ENCODE measurements at places on chromosomes 6 and 20.

DNA sequence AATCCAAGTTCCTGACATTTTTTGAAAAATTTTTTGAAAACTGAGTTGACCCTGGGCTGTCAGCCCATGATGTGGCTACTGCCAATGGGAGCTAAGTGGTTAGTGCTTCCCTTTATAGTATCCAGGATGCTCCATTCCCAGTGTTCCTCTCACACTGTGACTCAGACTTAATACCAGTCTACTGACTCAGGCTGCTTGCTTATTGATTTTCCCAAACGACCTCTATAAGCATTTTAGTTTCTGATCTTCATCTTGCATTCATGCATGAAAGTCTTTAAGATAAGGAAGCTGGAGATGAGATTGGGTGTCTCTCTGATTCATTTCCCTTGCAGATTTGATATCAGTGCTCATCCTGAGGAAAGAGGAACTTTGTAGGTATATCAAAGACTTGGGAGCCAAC is 560.0 kb downstream of the TBC1D32 start:
- DNase-seq = no peak

DNA sequence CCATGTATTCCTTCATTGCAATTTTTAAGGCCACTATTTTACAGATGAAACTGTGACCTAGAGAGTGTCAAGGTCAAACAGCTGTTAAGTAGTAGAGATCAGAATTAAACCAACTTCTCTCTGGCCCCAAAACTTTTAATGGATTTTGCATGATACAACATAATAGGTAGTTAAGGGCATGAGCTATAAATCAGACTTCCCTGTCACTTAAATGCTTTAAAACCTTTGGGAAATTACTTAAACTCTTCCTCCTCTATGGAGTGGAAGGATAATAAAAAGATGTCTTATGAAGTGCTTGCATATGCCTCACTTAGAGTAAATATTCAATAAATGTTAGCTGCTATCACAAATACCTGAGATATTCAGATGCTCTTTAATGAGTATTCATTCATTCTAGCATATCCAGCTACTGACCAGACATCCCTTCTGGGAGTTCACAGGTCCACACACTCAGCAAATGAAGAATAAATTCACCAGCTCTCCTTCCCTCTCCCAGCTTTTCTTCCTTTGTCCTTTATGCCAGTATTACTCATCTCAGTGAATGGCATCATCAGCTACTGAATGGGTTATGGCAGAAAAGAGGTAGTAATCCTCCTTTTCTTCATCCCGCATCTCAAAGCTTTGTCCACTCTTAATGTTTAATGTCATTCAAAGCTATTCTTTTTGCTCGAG is 36.2 kb downstream of the EYA4 start:
- no peak for DNase-seq

- DNase-seq = peak; percentile 95
Observed at GRCh38 chr20:6008254-6008653, 45.6 kb downstream of the LRRN4 start.

GRCh38 chr6:149990661-149991471 is 27.1 kb downstream of the ULBP1 start:
- peak; percentile 15 for DNase-seq

GRCh38 chr20:51930775-51931174 is 128.5 kb upstream of the SALL4 start:
- peak; percentile 75 for DNase-seq

GRCh38 chr6:63371104-63371715 is 51.4 kb upstream of the LGSN start:
- no peak for DNase-seq

DNA sequence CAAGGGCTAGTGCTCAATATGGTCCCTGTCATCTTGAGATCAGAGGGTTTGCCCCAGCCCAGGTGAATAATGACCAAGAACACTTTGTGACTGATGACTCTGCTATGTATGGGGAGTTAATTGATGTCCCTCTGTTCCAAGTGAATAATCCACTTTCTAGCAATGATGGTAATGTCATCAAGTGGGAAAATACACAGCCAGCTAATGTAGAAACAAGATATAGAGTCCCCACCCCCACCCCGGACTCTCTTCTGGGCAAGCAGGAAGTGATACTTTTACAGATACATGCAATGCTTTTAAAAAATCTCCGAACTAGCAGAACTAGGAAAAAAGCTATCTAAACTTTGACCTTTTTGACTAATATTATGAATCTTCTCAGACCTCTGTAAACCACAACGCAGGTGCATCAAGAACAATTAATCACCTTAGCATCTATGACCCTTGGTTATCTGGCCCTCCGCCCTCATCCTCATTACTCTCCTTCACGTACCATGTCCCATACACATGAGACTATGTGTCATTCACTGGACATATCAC is 30.5 kb downstream of the CNR1 start:
- no peak for DNase-seq

DNA sequence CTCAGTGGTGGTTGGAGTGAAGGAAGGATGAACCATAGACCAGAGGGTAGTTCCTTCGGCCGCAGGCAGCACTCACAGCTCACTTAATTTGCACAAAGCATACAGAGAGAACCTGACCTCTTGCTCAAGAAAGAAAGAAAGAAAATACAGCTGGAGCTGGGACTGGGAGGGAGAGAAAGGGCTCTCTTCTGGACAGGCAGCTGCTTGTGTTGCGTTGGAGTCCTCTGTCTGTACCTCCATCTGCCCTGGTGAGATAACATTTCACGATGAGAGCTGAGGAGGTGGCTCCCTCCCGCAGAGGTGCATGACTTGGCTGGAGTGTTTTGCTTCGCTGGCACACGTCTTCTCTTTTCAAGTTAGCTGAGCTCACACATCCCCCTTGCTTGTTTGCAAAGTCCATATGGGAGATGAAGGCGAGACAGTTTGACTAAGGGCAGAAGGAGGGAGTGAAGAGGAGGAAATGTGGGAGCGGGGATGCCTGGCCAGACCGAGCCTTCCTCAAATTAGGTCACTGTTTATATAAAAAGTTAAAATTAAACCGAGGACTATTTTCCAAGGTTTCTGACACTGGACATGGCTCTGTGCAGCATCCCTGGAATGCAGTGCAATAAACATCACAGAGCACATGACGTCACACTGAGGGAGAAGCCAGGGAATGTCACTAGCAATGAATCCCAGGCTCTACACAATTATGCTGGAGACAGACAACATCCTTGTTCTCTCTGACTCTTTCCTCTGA is 359.4 kb downstream of the CD83 start:
- peak; percentile 83 for DNase-seq

GRCh38 chr20:58818586-58819285 is 32.0 kb downstream of the GNAS-AS1 start:
- DNase-seq = peak; percentile 66

- peak; percentile 84 for DNase-seq
Observed at GRCh38 chr6:15879371-15880261, 216.8 kb upstream of the DTNBP1 start.

DNA sequence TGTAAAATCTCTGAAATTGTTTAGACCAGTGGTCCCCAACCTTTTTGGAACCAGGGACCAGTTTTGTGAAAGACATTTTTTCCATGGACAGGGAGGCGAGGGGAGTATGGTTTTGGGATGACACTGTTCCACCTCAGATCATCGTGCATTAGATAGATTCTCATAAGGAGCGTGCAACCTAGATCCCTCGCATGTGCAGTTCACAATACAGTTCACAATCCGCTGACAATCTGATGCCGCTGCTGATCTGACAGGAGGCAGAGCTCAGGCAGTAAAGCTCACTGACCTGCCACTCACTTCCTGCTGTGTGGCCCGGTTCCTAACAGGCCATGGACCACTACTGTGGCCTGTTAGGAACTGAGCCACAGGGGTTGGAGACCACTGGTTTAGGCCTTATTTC is 115.2 kb downstream of the EPM2A start:
- DNase-seq = no peak

DNA sequence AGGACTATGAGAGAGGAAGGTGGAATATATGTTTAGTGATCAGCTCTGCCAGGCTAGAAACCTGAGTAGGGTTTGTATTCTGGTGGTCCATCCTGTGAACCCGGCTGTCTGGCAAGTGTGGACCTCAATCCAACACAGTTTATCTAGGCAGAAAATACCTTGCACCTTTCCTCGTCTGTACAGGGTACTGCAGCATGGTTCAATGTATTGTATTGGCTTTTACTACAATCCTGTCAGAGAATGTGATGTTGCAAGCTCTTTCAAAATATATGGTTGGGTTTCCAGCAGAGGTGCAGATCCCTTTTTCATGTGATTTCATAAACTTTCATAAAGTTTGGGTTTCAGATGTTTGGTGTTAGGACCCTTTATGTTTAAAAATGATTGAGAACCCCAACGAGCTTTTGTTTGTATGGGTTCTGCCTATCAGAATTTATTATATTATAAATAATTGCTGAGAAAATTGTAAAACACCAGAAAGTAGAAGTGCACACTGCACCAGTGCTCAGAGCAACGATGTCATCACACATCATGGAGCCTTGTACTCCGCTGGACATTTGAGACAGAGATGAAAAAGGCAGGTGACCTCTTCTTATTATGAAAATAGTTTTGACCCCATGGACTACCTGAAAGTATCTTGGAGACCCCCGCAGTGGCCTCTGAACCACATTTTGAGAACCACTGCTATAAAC is 106.6 kb downstream of the RTN4IP1 start:
- DNase-seq = no peak

DNA sequence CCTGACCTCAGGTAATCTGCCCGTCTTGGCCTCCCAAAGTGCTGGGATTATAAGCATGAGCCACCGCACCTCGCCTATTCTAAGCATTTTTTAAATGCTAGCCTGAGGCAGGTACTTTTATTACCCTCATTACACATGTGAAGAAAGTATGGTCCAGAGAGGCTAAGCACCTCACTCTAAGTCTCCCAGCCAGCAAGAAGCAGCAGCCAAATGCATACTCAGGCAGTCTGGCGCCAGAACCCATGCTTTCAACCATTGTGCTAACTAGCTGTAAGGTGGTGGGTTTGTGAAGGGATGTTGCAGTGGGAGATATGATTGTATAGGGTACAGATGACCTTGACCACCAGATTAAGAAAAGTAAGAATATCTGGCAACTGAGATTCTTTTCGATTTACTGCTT is 26.1 kb upstream of the RIPOR2 start:
- no peak for DNase-seq

DNA sequence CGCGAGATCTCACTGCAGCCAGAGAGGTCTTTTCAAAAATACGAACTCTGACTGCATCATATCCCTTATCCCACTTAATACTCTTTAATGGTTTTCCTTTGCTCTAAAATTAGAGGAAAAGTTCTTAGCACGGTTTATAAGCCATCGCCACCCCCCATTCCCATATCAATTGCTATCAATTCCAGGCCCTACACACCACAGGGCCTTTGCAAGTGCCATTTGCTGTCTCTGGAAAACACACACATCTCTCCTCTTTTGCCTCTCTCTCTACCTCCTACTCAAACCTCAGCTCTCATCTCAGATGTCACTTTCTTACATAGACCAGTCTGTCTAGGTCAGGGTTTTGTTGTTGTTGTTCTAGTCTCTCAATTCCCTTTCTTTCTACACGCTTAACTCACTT is 9.8 kb downstream of the SLC22A23 start:
- DNase-seq = no peak

DNA sequence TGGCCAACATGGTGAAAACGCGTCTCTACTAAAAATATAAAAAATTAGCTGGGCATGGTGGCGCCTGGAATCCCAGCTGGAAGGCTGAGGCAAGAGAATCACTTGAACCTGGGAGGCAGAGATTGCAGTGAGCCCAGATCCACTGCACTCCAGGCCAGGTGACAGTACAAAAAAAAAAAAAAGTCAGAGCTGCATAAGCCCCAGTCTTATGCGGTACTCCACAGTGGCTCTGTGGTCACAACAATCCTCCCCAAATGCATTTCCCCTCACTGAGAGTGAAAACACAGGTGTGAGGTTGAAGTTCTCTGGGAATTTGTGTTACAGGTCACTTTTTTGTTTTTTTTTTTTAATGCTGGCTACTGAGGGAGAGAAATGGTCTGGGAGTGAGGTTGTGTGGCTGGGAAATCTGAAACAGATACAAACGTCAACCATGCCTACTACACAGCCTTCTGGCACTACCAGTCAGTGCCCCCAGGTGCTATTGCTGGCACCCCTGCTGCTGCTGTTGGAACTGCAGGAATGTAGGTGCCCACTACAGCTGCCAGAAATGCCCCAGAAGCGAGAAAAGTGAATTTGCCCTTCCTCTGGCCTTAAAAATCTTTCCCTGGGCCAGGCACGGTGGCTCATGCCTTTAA is 5.7 kb downstream of the MRPS26 start:
- DNase-seq = no peak

- DNase-seq = no peak
Observed at GRCh38 chr20:51987812-51988211, 185.5 kb upstream of the SALL4 start.

GRCh38 chr20:40717343-40717865 is 28.4 kb upstream of the MAFB start:
- no peak for DNase-seq

GRCh38 chr20:38818113-38819065 is 12.9 kb downstream of the PPP1R16B start:
- DNase-seq = no peak

- no peak for DNase-seq
Observed at GRCh38 chr20:39225536-39225935, 263.4 kb downstream of the DHX35 start.

DNA sequence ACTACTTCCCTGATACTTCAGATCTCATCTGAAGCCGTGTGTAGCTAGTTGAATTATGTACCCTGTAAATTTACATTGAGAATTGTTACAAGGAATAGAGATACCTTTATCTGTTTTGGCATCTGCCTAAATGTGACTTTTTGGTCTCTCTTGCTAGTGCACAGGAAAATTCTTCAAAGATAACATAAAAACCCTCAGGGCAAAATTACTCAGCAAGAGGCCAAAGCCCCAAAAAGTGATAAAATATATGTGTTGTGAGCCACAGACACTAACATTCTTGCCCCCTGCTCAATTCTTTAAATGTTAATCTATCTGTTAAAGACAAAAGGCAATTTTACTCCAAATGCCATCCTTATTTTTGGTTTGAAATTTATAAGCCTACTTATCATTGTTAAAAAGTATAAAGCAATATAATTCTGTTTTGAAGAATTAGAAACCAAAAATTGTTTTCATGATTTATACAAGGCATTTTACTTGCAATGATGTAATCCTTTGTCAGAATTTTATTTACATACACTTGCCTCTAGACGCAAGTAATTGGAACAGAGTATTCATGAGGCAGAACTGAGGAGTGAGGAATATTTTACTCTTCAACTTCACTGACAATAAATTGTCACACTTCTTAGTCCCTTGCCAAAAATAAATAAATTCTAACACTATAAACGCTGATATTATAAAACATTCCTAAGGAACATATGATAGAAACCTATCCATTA is 186.2 kb downstream of the EPM2A start:
- DNase-seq = peak; percentile 23

DNA sequence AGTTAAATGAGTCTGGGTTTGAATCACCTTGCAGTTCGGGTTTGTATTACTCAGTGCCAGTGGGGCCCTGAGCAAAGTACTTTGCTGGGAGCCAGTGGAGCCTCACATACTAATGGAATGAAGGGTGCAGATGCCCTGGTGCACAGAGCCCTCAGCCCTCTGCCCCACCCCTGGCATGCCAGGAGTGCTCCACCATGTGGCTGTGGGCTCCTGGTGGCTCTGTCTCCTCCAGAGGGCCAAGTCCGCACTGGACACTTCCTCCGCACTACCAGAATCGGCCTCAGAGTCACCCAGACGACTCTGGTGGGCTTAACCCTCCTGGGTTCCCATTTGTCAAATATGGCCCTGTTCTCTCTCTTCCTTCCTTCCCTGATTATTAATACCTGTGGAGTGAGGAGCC is 94.0 kb downstream of the STK35 start:
- no peak for DNase-seq

GRCh38 chr6:132491303-132491702 is 21.6 kb downstream of the STX7 start:
- DNase-seq = peak; percentile 49

- peak; percentile 47 for DNase-seq
Observed at GRCh38 chr6:80182308-80182707, 75.8 kb downstream of the BCKDHB start.
